ENCODE measurements at places on chromosomes 7 and 10. TPM values are rescaled to one million over a fixed set of nuclear protein-coding genes. Genes with fewer than 3 reads are reported as not detected.

THSD7A gene
- polyA plus RNA-seq = 0.18 TPM

NME8 gene
- not detected for polyA plus RNA-seq

LDB3 gene
- polyA plus RNA-seq = 518 TPM

DNA sequence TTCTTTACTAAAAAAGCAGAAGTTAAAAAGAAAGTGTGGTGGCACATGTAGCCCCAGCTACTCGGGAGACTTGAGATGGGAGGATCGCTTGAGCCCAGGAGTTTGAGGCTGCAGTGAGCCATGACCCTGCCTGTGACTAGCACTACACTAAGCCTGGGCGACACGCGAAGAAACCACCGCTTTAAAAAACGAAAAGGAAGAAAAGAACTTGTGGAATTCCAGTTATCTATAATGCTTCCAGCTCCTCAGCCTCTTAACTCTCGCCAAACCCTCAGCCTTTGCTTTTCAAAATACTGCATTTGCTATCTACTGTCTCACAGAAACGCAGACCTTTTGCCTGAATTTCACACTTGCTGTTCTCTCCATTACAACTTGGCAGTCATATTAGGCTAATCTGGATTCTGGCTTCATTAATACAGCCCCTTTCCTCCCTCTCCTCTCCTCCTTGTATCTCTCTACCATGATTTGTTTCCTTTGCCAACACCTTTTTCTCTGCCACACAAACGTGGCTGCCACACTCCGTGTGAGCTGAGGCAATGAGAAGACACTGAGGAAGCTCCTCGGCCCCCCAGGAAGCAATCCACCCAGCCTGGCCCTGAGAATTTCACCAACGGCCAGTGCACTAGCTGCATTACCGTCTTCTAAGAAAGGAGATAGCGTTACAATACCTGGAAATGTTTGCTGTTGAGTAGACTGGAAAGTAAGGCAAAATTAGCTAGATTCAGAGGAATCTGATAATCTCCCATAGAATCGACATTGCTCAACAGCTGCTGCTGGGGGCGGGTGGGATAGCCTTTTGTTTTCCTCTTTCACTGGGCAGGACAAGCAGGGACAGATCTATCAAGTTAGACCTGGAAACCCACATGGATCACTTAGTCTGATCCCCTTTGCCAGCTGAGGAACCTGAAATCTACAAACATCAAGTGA, 37.2 kb downstream of the CALML5 start:
- no peak for DNase-seq

MKI67 gene
- not detected for polyA plus RNA-seq

GRCh38 chr10:125514206-125515162, 168.5 kb downstream of the TEX36 start:
- DNase-seq = no peak

NXPH1 gene
- polyA plus RNA-seq = not detected

DNA sequence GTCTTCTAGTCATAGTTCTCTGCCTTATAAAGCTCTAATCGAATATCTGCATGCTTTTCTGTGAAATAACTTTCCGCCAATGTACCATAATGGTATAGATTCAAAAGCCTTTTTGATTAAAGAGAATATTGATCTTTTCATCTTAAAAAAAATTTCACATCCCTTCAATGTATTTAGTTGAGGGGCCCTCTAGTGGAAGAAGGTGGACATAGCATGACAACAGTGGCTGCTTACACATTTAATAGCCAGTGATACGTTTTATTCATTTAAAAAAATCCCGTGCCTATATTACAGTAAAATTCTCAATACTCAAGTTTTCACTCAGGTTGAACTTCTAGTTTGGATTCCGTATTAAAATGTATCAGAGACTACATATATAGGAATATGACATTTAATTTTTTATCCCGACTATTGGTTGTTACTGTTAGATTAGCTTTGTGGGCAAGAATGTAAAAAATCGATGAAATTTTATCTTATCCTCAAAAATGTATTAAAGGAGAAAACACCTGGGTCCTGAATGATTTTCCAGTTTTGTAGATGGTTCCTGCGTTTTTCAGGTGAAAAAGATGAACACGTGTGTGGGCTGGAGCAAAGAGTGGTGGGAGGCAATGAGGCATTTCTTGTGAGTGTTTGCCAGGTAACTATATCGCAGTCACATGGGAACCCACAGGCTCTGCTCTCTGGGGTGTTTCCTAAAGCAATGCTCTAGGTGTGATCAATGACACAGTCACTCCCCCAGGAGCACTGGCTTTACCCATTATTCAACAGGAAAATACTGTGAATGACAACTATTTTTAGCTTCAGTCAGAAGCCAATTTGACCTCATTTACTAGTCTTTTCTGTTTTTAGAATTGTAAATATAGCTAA, 24.1 kb upstream of the PNLIP start:
- no peak for DNase-seq

DNA sequence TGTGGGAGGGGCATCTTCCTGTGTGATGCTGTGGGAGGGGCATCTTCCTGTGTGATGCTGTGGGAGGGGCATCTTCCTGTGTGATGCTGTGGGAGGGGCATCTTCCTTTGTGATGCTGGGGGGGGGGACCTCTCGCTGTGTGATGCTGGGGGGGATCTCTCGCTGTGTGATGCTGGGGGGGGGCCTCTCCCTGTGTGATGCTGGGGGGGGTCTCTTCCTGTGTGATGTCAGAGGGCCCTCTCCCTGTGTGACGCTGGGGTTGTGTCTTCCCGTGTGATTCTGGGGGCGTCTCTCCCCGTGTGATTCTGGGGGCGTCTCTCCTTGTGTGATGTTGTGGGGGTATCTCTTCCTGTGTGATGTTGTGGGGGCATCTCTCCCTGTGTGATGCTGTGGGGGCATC, 27.9 kb upstream of the DPYSL4 start:
- no peak for DNase-seq

GRCh38 chr10:77586719-77587415, 50.7 kb downstream of the KCNMA1 start:
- peak; percentile 59 for DNase-seq

GRCh38 chr10:90915766-90916075, 5.2 kb downstream of the ANKRD1 start:
- no peak for DNase-seq

- DNase-seq = no peak
These were observed 320.0 kb downstream of the RPS24 start for GRCh38 chr10:78353636-78354035.

DNA sequence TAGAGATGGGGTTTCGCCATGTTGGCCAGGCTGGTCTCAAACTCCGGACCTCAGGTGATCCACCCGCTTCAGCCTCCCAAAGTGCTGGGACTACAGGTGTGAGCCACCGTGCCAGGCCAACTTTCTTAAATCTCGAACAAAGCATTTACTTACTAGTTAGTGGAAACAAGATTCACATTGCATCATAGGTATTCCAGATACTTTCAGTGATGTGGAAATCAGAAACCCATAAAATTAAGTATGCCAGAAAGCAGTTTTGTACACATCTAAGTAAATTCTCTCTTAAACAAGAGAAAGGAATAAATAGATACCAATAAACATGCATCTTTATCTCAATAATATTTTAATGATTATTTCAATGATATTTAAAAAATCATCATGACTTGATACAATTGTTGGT, 75.5 kb downstream of the DGKI start:
- no peak for DNase-seq

AGR3 gene
- not detected for polyA plus RNA-seq

GRCh38 chr10:119302591-119303253, 95.4 kb downstream of the GRK5 start:
- DNase-seq = no peak

- no peak for DNase-seq
These were observed 97.0 kb upstream of the FAM20C start for GRCh38 chr7:95180-95862.

WDFY4 gene
- polyA plus RNA-seq = 0.23 TPM

- DNase-seq = no peak
These were observed 41.9 kb downstream of the CADPS2 start for GRCh38 chr7:122844191-122844988.
